ENCODE measurements at places on chromosomes 7 and 10. TPM values are rescaled to one million over a fixed set of nuclear protein-coding genes. Genes with fewer than 3 reads are reported as not detected.

The MEOX2 gene
- 8.9 TPM for polyA plus RNA-seq

The ZSCAN25 gene
- polyA plus RNA-seq, result 3.7 TPM

The RAMP3 gene
- 58.5 TPM for polyA plus RNA-seq

The FOXI2 gene
- polyA plus RNA-seq, result not detected

The OTUD1 gene
- 8.8 TPM for polyA plus RNA-seq

The SUN1 gene
- polyA plus RNA-seq, result 108 TPM

The CYP2W1 gene
- 0.06 TPM for polyA plus RNA-seq

The IL6 gene
- polyA plus RNA-seq, result 80.3 TPM

The LRRC4 gene
- 1.5 TPM for polyA plus RNA-seq

The PRSS2 gene
- 29.2 TPM for polyA plus RNA-seq

The SAMD9 gene
- polyA plus RNA-seq, result 1.1 TPM

The LOXL4 gene
- polyA plus RNA-seq, result 2.8 TPM

The SPDYE18 gene
- polyA plus RNA-seq, result 0.66 TPM

The TCF7L2 gene
- 5.4 TPM for polyA plus RNA-seq

The OIT3 gene
- polyA plus RNA-seq, result not detected

The TAS2R3 gene
- not detected for polyA plus RNA-seq

The PALD1 gene
- polyA plus RNA-seq, result 3.8 TPM

The NYAP1 gene
- polyA plus RNA-seq, result 1.8 TPM

The PNLIP gene
- polyA plus RNA-seq, result 2,301 TPM

The BTBD16 gene
- 0.34 TPM for polyA plus RNA-seq

The CAMK2B gene
- 1.3 TPM for polyA plus RNA-seq

The ODAD2 gene
- polyA plus RNA-seq, result 0.02 TPM

The TEX47 gene
- polyA plus RNA-seq, result not detected

The EGFR gene
- 13.6 TPM for polyA plus RNA-seq

The MMP21 gene
- polyA plus RNA-seq, result 0.10 TPM

The PIK3AP1 gene
- 9.7 TPM for polyA plus RNA-seq

The CFAP69 gene
- 1.2 TPM for polyA plus RNA-seq

The OPN4 gene
- polyA plus RNA-seq, result 0.18 TPM

The SCART1 gene
- 0.91 TPM for polyA plus RNA-seq

The LIPN gene
- not detected for polyA plus RNA-seq

The GPR158 gene
- polyA plus RNA-seq, result 0.19 TPM

The CALCR gene
- not detected for polyA plus RNA-seq

The CALHM1 gene
- not detected for polyA plus RNA-seq

The MLXIPL gene
- polyA plus RNA-seq, result 139 TPM

The TLX1 gene
- polyA plus RNA-seq, result 0.09 TPM

The SH2D4B gene
- polyA plus RNA-seq, result 0.04 TPM

The WEE2 gene
- polyA plus RNA-seq, result not detected

The PTF1A gene
- not detected for polyA plus RNA-seq

The PDGFA gene
- polyA plus RNA-seq, result 11.7 TPM
